Activated CD4-positive, alpha-beta T cell treated with anti-CD3 and anti-CD28 coated beads, Interleukin-2, amount 50 U/mL, for 24 hours (primary cell): ENCODE measurements at places on chromosomes 13 and 19.

GRCh38 chr13:98144801-98145350 is 2.0 kb downstream of the FARP1 start:
- DNase-seq, result no peak

DNA sequence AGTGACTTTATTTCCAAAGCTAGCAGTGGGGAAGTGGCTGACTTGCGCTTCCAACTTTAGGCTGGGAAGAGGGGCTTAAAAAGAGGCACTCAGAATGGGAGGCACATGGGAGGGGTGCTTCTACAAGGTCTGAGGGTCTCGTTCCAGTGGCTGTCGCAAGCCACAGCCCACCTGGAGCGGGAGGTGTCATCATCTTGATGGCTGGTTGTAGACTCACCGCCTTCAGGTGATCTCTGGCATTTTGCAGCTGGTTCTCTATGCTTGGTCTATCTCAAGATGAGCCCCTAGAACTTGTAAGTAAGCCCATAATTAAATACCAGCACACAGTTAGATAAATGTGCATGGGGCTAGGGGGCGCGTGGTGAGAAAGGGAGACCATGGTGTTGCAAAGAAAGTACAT is 9.2 kb downstream of the TEX29 start:
- no peak for DNase-seq

DNA sequence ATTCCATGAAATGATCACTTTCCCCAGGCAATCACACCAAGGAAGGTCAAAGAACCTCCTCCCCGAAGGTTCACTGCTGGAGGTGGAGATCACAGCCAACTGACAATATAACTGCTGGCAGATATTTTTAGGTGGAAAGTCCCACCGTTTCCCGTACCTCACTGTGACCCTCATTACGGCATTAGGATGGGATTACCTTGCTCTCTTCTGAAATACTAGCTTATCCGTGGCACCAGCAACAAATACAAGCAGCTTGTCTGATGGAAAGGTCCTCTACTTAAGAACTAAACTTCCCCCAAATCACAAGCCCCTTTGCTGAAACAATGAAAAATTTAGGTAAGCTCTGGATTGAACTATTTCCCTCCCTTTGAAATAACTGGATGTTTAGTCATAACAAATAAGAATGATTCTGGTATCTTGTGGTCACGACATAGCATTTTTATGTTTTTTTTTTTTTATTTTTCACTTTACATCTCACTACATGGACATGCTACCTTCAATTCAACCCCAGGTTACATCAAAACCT is 178.9 kb downstream of the COL4A1 start:
- DNase-seq, result no peak

DNA sequence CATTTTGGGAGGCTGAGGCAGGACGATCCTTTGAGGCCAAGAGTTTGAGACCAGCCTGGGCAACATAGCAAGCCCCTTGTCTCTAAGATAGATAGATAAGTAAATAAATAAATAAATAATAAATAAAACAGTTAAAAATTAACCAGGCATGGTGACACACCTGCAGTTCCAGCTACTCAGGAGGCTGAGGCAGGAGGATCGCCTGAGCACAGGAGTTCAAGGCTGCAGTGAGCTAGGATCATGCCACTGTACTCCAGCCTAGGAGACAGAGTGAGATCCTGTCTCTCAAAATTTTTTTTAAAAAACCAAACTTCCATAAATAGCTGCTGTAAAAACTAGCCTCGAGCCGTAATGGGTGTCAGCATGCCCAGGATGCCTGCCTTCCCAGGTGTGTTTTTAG is 14.4 kb upstream of the NAXD start:
- DNase-seq, result no peak

DNA sequence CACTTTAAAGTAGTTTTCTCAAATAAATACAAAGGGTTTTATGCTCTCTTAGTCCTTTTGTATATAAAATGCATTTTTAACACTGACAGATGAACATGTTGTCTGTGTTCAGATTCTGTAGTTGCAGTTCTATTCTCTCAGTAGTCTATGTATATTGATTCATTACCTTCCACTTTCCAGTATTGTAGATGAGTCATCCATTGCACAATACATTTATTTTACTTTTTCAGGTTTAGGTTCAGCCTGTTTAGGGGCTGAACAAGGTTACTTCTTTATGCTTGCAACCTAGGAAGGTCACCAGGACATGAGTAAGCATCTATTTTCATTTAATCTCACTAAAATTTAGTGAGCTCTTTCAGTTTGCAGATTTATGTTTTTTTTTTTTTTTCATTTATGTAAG is 173.6 kb downstream of the NALCN start:
- no peak for DNase-seq

- DNase-seq, result no peak
Observed at GRCh38 chr13:87122551-87122950, 548.6 kb upstream of the SLITRK5 start.

DNA sequence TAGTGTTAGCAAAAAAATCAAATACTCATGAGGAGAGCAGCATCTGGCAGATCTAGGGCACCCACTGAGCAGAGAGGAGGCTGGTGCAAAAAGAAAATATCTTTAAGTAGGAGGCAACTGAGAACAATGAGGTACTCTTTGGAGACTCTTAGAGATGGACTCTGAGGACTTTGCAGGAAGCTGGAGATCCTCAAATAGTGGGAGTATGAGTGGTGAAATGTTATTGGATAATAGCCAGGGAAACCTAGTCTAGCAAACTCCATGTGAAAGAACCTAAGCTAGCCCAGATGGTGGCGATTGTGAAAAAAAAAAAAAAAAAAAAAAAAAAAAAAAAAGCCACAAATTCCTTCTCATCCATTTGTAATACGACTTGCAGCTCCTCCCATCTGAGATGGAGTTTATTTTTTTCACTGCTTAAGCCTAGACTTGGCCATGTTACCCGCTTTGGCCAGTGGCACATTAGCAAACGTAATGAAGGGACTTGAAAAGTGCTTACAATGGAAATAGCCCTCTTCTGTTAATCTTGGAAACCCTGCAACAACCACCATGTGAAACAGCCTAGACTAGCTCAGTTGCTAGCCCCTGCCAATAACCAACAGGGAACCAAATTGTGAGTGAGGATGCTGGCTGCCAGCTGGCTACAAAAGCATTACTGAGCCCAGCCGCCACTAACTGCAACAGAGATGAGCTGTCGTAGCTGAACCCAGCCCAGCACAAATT is 476.2 kb downstream of the KLF12 start:
- no peak for DNase-seq

DNA sequence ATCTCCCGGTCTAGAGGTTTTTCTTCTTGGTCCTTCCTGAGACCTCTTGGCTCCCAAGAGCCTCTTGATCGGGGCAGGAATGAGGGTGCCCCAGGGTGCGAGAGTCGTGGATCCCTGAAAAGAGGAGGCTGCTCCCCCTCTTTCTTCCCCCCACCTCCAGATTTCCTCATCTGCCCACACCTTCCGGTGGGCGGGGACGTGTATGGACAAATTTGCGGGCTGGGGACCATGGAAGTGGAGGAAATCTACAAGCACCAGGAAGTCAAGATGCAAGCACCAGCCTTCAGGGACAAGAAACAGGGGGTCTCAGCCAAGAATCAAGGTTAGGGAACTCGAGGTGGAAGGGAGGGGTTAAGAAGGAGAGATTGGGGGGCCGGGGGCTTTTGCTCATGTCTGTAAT is at the start of gene MCEMP1:
Gene MCEMP1, plus strand, starts transcription at position 237 of the 400 bp plus-strand sequence. Its CDS starts 31 bp downstream, at position 268.
- DNase-seq, result no peak

DNA sequence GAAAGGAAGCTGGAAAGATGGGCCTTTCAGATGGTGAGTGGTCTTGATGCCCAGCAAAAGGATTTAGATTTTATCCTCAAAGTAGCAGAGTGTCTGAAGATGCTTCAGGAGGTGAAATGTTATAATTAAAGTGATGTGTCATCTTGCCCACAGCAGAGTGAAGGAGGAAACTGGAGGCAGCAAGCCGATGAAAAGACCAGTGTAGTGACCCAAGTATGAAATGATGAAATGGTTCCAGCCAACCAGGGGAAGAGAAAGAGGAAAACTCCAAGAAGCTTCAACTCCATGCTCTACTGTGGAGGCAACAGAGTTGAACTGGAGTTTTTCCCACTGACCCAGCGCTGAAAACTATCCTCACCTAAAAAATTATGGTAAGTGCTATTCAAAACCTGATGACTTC is 66.7 kb downstream of the FOXO1 start:
- no peak for DNase-seq

GRCh38 chr19:8607386-8607785 is 3.1 kb downstream of the ADAMTS10 start:
- DNase-seq, result no peak

GRCh38 chr13:73952648-73953047 is 181.6 kb downstream of the KLF12 start:
- DNase-seq, result no peak

DNA sequence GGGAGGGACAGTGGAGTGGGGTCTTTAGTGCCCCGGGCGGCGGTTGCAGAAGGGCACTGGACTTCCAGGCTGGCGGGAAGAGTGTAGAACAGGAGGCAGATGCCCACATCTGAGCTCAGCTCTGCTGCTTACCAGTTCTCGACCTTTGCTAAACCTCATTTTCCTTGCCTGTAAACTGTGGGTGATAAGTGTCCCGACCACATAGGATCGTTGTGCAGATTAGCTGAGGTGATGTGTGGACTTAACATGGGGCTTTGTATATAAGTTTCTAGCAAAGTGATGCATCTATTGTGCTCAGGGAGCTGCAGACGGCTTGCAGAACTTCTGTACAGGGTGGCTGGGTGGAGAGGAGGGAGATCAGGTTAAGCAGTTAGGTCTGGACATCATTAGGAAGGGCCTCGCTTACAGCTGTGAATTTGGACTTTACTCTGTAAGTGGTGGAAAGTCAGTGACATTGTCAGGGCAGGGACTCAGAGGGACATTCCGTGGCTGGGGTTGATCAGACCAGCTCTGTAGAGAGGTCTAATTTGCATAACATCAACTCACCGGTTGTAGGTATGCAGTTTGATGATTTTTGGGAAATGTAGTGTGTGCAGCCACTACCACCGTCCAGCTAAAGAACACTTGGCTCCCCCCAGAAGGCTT is 70.0 kb downstream of the SPATA13 start:
- DNase-seq, result no peak

DNA sequence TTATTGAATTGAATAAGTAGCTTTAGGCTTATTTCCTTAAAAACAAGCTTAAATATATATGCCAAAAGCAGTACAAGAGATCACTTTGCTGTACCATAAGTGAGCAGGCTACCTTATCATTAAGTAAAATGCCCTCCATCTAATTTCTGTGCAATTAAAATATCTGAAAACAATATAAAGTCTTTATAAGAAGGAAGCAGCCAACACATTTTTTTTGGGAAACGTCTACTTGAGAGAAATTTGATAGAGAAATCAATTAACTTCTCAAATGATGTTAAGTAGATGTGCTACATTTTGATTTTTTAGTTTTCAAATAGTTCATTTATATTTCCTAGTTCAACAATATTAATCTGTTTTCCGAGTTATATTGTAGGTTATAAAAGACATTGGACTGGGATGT is 52.5 kb downstream of the GPC5 start:
- DNase-seq, result no peak

DNA sequence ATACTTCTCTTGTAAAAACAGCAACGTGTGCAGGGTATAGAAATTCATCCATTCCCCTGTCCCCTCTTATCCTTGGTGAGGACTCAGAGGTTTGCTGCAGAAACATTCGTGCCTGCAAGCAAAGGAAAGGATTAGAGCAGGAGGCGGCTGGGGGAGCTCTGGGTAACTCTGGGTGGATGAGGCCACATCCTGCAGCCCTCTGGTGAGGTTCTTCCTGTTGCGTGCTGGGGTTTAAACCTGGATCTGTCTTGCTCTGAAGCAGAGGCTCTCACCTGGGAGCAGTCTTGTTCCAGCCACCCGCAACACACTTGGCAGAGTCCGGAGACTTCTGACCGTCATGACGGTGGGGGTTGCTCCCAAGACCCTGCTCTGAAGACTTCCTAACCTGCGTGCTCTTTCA is 69.2 kb downstream of the ATP11A start:
- no peak for DNase-seq

DNA sequence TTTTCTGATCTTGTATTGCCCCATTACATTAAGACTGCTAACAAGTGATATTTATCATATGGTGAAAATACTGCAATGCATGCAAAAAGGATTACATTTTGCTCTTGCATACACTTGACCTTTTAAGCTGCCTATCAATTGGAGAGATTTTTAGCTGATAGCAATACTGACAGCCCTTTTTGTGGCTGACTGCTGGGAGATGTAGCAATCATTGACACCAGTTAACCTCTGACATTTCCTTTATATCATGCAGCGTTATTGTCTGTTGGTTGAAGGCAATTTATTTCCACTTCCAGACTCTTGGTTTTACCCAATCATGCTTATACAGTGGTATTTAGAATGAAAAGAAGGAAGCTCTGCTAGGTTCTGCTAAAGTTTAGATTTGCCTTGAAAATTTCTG is 364.0 kb downstream of the LMO7 start:
- no peak for DNase-seq
